ENCODE measurements at places on chromosomes 3 and 15.

DNA sequence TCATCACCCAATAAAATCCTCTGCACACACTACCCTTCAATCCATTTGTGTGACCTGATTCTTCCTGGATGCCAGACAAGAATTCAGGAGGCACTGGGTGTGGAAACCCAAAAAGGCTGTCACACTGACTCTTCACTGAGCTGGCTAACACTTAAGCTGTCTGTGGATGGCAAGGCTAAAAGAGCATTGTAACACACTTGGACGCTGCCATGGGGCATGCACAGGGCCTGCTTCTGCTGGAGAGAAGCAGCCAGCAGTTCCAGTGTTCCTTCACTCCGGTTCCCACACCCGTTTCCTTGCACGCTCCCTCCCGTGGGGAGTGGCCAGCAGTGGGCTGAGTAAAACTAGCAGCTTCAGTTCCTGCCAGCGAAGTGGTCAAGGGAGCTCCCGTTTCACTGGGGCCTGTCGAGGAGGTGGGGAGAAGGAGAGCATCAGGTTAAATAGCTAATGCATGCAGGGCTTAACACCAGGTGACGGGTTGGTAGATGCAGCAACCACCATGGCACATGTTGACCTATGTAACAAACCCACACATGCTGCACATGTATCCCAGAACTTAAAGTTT is 737.1 kb downstream of the FHIT start:
- peak; percentile 15 for DNase-seq

DNA sequence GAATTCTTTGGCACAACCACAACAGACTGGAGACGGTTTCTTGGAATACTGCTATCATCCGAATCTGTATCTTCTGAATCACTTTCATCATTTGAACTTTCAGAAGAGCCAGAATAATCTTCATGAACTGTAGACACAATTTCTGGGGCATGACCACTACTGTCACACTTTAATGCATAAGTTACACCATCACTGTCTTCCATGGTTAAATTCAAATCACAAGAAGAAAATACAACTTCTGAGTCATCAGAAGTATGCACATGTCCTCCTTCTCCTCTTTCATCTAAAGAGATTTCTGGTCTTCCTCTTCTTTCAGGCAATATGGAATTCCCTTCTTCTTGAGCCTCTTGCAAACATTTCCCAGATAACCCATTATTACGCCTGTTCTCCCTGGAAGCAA is 42.5 kb downstream of the SETD2 start:
- DNase-seq: no peak

DNA sequence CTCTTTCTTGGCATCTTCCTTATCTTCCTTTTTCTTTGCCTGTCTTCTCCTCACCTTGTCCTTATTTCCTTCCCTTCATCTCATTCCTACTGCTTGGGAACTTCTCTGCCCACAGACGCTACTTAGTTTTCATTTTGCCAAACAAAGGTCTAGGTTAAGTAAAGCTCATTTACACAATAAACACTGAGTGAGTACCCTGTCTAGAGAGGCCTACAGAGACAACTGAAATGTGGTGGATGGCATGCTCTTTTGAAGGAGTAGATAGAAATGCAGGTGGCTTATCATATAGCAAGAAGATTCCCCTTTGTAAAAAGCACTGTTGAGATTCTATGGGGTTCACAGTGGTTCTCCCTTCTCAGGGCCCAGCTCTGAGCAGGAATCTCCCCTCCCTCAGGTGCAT is 319.0 kb downstream of the CNTN3 start:
- DNase-seq: no peak

- no peak for DNase-seq
Measured at GRCh38 chr3:99919694-99920093, 102.0 kb downstream of the CMSS1 start.

- DNase-seq: no peak
Measured at GRCh38 chr15:62648954-62649353, 393.6 kb upstream of the TPM1 start.

- DNase-seq: no peak
Measured at GRCh38 chr3:44093531-44093930, 148.2 kb upstream of the TOPAZ1 start.

DNA sequence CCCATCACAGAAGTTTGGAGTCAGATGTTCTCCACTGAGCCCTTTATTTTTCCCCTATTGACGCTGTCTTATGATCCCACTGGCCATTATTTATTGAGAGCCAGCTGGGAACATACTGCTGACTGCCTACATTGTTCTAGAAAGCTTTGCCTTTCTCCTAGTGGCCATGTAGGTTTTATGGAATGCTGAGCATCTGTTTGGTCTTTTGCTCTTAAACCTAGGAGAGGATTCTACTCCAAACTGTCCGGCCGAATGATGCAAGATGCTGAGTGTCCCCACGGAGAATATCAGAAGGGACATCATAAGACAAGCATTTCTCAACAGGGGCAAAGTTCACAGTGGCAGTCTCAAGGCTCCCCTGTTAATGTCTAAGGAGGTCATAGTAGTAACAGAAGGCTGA is 171.4 kb downstream of the ARRDC4 start:
- no peak for DNase-seq

DNA sequence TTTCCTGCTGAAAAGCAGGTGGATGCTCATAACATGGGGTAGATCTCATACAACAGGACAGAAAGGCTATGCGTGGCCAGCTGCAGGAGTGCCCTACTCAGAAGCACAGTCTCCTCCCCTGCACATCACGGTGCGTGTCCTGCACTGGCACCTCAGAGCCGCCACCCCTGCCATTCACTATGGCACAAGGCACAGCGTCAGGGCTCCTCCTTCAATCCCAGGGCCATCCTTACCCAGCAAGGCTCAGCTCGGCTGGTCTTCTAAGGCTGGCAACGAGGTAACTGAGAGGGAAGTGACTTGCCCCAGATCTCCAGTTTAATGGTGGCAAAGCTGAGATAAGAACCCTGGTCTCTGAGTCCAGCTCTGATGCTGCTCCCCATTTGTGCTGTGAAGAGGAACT is 97.1 kb downstream of the CPN2 start:
- no peak for DNase-seq

DNA sequence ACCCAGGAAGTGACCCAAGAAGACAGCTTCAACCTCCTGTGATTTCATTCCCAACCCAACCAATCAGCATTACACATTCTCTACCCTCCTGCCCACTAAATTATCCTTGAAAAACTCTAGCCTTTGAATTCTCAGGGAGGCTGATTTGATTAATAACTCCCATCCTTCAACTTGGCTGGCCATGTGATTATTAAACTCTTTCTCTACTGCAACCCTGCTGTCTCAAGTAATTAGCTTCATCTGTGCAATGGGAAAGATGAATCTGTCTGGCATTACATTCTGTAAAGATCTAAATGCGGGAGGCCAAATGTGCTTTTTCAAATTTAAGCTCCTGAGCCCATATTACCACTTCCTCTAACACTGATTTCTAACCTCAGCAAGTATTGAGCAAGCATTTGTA is 95.9 kb upstream of the STT3B start:
- DNase-seq: no peak

- DNase-seq: no peak
Measured at GRCh38 chr3:98645039-98645438, 51.6 kb upstream of the CPOX start.

GRCh38 chr15:83943849-83944404 is 290.0 kb downstream of the ADAMTSL3 start:
- DNase-seq: no peak

- DNase-seq: no peak
Measured at GRCh38 chr15:44812029-44812517, 75.7 kb downstream of the TRIM69 start.

DNA sequence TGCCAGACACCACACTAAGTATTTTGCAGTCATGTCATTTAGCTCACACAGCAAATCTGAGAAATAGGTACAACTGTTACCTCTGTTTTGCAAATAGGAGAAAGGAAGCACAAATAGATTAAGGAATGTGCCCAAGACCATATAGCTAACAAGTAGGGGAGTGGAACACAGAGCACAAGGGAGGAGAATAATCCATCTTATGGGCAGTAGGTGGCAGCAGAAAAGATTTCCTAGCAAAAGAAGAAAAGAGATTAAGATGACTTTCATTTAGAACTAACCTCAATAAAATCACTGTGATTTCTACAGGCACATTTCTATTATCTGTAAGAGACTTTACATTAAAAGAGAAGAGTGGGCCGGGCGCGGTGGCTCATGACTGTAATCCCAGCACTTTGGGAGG is 49.1 kb downstream of the NR1I2 start:
- DNase-seq: no peak
